ENCODE measurements at places on chromosomes 5 and 9. TPM values are rescaled to one million over a fixed set of nuclear protein-coding genes. Genes with fewer than 3 reads are reported as not detected.

GRCh38 chr5:52920929-52921328 lies 68.2 kb upstream of the ITGA2 start:
- DNase-seq: no peak

DNA sequence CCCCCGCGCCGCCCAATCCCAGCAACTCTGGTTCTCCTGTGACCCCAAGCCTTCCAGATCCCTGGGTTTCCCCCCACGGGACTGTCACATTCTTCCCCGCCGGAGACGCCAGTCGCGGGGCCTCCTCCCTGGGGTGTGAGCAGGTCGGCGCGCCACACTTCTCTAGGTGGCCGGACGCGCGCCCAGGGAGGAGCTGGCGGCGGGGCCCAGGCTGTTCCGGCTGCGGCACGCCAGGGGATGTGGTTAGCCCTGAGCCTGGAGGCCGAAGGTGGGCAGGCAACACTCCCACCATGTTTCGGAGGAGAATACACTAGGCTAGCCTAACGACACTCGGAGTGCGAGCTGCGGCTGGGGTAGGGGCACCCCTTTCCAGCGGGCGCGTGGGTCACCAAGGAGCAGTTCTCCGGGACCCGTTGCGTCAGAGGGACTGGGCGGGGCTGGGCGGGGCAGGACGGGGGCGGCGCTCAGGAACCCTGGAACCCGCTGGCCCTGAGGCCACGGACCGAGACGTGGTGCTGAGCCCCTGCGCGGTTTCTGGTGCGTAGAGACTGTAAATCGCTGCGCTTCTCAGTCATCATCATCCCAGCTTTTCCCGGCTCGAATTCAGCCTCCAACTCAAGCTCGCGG lies at the start of gene SLC27A6:
SLC27A6 (plus strand) TSS at position 478 of the 627 bp plus-strand sequence. CDS start 650 bp downstream, outside the sequence.
- DNase-seq: no peak

ROPN1L gene
- total RNA-seq: 0.21 TPM

HTR4 gene
- total RNA-seq: not detected

GRCh38 chr5:139104577-139105276 lies 93.4 kb downstream of the SIL1 start:
- no peak for DNase-seq

- no peak for DNase-seq
Measured at GRCh38 chr5:103523319-103523718, 39.3 kb downstream of the NUDT12 start.

PCSK5 gene
- 3.8 TPM for total RNA-seq

- no peak for DNase-seq
Measured at GRCh38 chr5:158119961-158120723, 261.2 kb upstream of the CLINT1 start.

BSPRY gene
- total RNA-seq: 9.1 TPM

PCDHGA2 gene
- 2.8 TPM for total RNA-seq

- DNase-seq: no peak
Measured at GRCh38 chr5:141330299-141331080, at the start of gene PCDHGA1. PCDHGA1 (plus strand) TSS chr5:141330514.

GRCh38 chr5:20572614-20573013 lies 584.6 kb upstream of the CDH18 start:
- peak; percentile 49 for DNase-seq

Measured in kidney epithelial cell (primary cell).